Mesenteric fat pad (tissue), 1 donor: ENCODE measurements at places on chromosomes 5 and 9. TPM values are rescaled to one million over a fixed set of nuclear protein-coding genes. Genes with fewer than 3 reads are reported as not detected.

DNA sequence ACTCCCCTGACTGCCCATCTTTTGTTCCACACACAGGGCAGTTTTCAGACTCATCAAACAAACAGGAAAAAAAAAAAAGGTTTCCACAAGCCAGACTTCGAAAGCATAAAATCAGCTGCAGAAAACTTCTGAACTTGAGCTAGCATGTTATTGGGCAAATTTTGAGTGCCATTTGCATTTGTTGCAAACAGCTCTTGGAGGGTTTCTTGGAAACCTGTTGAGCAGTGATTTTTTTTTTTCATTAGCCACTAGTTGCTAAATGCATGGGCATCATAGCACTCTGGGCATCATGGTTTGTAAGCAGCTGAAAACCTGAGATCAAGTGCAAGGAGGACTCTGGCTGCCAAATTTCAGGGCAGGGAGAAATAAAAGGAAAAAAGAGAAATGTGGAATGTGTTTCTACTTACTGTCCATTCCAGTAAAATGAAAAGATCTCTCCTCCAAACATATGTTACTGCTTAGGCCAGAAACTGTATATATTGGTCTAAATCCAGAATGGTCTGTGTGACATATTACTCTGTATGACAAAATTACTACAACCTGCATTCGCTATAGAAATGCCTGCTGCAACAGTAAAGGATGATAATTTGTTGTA, 85.2 kb upstream of the SMIM23 start:
- DNase-seq = no peak

DNA sequence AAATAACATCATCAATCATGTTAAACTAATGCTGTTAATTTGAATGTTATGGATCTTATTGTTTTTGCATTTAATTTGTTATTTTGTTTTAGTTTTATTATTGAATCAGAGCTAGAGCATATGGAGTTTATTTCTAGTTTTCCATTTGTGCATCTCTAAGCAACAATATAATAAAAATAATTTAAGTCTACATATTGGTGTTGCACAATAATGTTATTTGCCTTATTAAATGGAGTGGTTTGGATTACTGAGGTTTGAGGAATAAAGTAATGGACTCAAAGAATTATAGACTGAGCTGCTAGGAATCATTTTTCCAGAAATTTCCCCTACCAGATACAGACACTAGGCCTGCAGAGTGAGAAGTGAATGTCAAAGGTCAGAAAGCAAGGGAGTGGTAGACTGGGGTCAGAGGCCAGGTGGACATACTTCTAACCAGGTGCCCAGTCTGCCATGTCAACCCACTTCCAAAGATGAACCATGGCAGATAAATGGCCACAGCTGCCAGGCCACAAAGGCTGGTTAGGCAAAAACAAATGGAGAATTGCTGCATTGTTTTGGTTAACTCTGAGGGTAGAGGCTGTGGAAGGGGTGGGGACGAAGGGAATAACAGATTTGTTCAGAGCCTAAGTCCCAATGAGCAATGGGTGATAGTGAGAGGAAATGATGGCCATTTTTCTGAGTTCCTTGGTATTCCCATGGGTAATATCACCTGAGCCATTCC, 113.1 kb downstream of the FBXL7 start:
- no peak for DNase-seq

DNA sequence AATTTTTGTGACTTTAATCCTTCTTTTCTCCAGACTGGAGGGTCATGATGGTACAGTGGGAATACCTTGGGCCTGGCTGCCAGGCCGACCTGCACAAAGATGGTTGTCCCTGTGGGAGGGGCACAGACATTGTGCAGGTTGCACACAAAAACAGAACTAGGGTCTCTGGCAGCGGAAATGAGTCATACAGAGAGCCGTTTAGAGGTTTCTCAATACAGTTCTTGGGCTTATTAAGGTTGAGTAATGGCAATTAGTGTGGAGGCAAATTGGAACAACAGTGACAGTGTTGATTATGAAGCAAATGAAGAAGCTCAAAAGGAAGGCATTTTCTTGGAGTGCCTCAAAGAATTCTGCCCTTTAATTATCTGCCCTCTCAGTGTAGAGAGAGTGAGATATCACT, 173.6 kb downstream of the TENT4A start:
- no peak for DNase-seq

- DNase-seq = no peak
These were observed 295.7 kb upstream of the TRPC7 start for GRCh38 chr5:136661026-136661425.

Gene KCNV2
- total RNA-seq = not detected

Gene MLANA
- total RNA-seq = not detected
